ENCODE measurements at places on chromosomes 6 and 20.

DNA sequence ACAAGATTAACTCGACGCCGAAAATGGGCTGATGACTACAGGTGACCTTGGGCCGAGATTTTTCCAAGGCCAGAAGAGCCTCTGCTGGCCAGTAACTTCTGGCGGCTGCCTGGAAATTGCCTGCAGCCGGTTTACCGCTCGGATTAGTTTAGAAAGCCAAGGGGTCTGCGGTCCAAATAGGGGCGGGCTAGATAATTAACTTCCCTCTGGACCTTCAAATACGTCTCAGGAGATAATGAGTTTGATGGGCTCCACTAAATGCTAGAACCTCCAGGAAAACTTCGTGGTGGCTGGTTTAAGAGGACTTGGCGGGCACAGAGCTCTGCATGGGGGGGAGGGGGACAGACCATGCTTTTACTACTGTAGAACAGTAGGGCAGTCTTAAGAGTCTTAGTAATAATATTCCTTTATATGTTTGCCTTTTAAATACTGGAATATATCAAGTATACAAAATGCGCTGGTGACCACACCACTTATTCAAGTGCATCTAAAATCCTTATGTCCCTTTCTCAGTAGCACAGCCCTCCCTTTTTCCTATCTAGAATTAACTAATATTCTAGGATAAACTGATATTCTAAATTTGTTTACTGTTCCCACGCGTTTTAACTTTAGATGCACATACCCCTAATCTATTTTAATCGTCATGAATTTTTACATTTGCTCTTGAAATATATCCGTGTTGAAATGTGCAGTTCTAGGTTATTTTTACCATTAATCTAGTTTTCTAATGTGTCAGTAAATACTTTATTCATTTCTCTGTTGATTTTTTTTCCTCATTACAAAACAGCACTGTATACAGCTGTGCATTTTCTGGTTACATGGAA is 107.5 kb upstream of the PRSS16 start:
- no peak for DNase-seq

DNA sequence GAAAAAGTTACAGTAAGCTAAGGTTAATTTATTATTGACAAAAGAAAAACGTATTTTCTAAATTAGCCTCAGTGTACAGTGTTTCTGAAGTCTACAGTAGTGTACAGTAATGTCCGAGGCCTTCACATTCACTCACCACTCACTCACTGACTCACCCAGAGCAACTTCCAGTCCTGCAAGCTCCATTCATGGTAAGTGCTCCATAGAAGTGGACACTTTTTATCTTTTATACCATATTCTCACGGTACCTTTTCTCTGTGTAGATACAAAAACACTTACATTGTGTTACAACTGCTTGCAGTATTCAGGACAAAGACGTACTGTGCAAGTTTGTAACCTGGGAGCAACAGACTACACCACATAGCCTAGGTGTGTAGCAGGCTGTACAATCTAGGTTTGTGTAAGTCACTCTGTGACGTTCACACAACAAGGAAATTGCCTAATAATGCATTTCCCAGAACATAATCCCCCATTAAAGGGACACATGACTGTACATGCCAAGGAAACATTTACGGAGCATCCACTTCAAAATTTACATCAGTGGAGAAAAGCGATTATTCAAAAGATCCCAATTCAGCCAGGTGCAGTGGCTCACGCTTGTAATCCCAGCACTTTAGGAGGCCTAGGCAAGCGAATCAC is 133.4 kb downstream of the BANF2 start:
- DNase-seq = no peak

- DNase-seq = no peak
Measured at GRCh38 chr6:157449610-157450009, 68.6 kb downstream of the ZDHHC14 start.

DNA sequence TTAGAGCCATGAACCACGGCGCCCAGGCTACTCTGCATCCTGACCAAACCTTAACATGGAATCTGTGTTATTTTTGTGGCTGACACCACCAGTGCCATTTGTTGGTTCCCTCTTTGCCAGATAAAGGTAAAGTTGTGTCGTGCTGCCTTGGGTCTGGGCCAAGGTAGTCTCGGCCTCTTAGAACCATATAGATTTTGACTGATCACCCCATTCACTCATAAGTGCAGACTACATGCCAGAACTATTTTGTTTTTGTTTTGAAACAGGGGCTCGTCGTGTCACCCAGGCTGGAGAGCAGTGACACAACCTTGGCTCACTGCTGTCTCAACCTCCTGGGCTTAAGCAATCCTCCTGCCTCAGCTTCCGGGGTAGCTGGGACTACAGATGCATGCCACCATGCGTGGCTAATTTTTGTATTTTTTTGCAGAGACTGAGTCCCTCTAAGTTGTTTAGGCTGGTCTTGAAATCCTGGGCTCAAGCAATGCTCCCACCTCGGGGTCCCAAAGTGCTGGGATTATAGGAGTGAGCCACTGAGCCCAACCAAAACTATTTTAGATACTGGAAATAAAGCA is 19.2 kb upstream of the RIPOR3 start:
- DNase-seq = no peak

DNA sequence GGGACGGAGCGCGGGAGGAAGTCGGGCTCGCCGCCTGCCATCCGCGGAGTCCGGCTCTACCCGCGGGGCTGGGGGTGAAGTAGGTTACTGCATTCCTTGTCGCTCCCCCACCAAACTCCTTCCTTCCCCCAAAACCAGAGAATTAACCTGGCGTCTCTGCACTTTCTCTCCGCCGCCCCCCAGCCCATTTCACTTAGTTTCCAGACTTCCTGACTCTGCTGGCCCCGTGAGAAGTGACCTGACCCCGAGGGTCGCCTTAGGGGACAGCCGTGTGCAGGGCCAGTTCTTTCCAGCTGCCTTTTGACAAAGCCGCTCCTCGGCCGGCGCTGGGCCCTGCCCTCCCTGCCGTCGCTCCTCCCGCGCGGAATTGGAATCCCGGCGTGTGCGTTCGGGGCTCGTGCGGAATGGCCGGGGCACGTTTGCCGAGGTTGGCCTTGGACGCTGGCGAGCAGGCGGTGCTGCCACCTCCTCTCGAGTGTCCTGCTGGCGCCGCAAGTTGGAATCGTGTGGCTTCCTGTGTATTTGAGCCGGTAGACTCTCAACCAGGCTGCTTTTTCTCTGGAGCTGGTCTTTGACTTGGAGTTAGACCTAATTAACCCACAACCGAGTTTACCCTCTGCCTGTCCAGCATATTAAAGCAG is 650 bp downstream of the DCBLD1 start:
- peak; percentile 37 for DNase-seq

DNA sequence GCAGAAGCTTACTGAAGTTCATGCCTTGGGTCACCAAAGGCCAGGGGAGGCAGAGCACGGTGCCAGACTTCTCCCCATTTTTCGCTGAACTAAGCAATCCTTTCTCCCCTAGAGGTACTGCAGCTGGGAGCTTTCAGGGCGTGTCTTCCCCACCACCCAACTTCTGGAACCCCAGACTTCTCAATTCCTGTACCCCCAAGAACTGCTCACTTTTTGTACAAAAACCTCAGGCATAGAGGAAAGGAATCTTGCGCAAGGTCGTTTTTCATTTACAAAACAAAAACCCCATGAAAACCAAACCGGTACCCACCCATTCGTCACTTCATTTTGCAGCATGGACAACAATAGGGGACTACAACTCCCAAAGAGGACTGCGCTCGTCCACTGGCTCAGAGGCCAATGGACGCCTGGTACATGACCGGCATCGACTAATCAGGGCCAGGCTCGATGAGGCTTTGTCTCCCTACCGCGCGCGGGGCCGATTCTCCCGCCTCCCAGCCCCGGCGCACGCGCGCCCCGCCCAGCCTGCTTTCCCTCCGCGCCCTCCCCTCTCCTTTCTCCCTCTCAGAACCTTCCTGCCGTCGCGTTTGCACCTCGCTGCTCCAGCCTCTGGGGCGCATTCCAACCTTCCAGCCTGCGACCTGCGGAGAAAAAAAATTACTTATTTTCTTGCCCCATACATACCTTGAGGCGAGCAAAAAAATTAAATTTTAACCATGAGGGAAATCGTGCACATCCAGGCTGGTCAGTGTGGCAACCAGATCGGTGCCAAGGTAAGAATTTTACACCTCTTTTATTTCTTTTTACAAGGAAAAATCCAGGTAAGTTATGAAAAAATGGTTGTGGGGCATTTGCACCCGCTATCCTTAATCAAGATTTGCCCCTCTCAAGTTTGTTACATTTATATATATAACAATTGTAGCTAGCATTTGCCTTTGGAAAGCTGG is at the start of gene TUBB:
TUBB (plus strand) TSS at position 562 of the 947 bp plus-strand sequence; CDS start at position 717, 155 bp downstream.
- peak; percentile 87 for DNase-seq

GRCh38 chr20:43558412-43559146 is at the start of gene SGK2:
Gene SGK2, plus strand, starts transcription at chr20:43559027. Its CDS starts 7,469 bp downstream, at chr20:43566496.
- DNase-seq = no peak
